Right atrium auricular region (tissue), 2 donors: ENCODE measurements at places on chromosomes 3 and 15.

DNA sequence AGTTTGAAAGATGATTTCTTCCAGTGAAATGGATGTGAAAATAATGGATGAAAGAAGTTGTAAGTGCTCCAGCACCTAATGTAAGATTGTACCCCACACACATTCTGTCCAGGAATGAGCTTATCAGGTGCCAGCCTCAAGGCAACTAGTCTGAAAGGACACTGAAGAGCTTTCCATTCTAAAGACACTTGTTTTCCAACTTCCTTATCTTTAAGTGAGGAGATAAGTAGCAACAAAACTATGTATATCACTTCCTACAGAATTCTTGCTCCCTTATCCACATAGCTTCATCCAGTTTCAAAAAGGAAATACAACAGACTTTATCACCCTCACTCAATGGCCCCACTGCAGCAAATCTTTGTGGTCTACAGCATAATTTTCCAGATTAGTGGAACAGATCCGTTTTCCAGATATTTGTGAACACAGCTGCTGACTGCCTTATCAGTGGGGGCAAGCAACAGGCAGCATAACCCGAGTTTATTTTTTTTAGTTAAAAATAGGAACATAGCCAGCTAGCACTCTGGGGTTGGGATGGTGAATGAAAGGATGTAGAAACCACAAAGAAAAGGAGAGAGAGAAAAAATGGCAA lies 60.6 kb downstream of the CD200R1L start:
- no peak for DNase-seq

- no peak for DNase-seq
Measured at GRCh38 chr3:10729439-10729838, 86.6 kb upstream of the SLC6A11 start.

GRCh38 chr3:14231998-14232501 lies 53.4 kb downstream of the LSM3 start:
- no peak for DNase-seq

- peak; percentile 70 for DNase-seq
Measured at GRCh38 chr3:129586746-129587430, 19.6 kb downstream of the PLXND1 start.

DNA sequence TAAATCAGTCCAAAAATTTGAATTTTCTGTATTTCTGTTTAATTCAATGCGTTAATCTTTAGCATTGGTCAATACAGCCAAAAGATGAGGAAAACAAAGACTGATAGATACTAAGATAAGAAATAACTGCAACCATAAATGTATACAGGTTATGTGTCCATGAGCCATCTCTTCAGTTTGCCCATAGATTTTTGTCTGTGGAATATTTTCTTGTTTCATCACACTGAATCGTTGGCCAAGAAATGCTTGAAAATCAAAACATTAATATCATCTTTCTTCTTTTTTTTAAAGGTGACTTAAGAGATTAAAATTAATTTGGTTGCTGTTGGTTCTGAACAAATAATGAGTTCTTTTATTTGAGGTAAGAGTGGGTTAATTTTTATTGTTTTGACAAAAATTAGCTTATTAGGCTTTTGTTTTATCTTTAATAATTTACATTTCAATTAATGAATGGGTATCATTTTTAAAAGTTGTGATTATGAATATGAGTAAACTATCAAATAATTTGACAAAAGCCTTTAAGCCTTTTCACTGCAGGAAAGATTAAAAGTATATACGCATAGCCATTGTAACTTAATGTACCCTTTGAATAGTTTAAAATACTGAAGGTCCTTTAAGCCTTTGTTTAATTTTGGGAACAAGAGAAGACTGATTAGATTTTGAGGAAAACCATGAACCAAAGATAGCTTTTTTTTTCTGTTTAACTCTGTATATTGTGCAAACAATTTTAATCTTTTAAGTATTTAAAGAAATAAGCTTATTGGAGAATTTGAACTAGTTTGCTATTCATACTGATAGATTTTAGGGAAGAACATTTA lies 14.7 kb upstream of the CHD2 start:
- no peak for DNase-seq

DNA sequence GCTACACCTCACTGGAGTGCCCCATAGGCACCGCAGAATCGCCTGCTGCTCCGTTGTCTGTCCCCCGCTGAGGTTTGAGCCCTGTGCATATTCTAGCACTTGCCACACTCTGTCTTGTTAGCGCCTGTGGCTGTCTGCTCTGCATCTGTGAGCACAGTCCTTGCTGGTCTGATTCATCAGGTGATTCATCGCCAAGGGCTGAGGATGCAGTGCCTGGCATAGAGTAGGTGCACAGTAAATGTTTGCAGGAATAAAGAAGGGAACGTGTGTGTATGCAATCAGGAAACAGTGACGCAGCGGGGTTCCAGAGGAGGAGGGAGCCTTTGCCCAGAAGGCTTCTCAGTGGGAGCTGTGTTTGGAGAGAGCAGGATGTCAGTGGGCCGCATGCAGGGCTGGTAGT lies 124.0 kb upstream of the PLXNA1 start:
- no peak for DNase-seq
